CD4-positive, CD25-positive, alpha-beta regulatory T cell (primary cell): ENCODE measurements at places on chromosomes 12 and 14. TPM values are rescaled to one million over a fixed set of nuclear protein-coding genes. Genes with fewer than 3 reads are reported as not detected.
A peak's percentile ranks its signal among the peaks of the same experiment; 100 is the strongest.

GRCh38 chr12:47164724-47165439, 85.1 kb upstream of the AMIGO2 start:
- H3K36me3 ChIP-seq: peaks cover 23% of the 10 kb centered on the region
- no peak for DNase-seq
- no peak overlapping the region for H3K4me3 ChIP-seq
- no peaks in the 10 kb centered on the region for H3K4me1 ChIP-seq

GRCh38 chr14:97456958-97457357, 659.8 kb downstream of the VRK1 start:
- peak overlapping the region; percentile 14 for H3K27ac ChIP-seq
- DNase-seq: no peak
- H3K4me1 ChIP-seq: peaks cover 41% of the 10 kb centered on the region
- peaks cover 10% of the 10 kb centered on the region for H3K36me3 ChIP-seq
- no peaks in the 10 kb centered on the region for H3K27me3 ChIP-seq
- peak overlapping the region; percentile 33 for H3K4me3 ChIP-seq

DNA sequence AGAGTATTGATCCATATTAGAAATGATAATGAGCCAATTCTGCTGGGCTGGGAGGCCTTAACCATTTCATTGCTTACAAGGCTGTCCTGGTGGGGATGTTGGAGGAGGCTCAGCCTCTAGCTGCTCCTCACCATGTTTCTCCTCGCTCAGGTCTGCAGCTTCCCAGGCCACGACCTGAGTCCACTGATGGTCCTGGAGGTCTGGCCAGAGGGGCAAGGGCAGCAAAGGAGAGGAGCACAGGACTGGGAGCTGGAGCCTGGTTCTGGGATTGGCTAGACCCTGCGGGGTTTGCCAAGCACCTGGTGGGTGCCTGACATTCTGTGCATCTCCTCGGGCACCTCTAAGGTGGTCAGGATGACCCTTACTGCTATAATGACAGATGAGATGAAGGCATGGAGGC, 92.6 kb downstream of the KIF26A start:
- no peaks in the 10 kb centered on the region for H3K36me3 ChIP-seq
- no peaks in the 10 kb centered on the region for H3K27me3 ChIP-seq
- peaks cover 6% of the 10 kb centered on the region for H3K4me1 ChIP-seq

DNA sequence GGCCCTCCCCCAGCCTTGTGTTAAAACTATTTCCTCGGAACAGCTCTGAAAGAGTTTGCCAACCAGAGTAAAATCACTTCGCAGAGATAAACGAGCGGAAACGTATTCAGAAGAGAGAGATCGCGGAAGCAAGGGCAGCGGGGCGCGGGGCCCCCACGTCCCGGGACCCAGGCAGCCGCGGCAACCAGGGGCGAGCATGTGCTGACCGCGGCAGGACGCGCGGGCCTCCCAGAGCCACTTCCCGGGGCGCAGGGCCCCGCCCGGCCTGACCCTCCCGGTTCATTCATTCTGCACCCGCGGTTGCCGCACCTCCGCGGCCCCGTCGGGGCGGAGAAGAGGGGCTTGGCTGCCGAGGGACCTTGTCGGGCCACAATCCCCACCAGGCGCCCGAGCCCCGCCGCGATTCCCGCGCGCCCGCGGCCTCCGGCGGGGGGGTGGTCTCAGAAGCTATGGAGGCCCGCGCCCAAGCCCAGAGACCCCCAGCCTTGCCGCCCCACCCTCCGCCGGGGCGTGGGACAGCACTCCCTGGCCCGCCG, 598 bp downstream of the UBE2N start:
- H3K27ac ChIP-seq: peak overlapping the region; percentile 95
- peak overlapping the region; percentile 85 for H3K4me3 ChIP-seq
- H3K36me3 ChIP-seq: no peaks in the 10 kb centered on the region
- DNase-seq: peak; percentile 58
- no peaks in the 10 kb centered on the region for H3K27me3 ChIP-seq

- DNase-seq: no peak
- no peak overlapping the region for H3K4me3 ChIP-seq
- H3K27me3 ChIP-seq: peaks cover 2% of the 10 kb centered on the region
- no peaks in the 10 kb centered on the region for H3K4me1 ChIP-seq
- no peaks in the 10 kb centered on the region for H3K36me3 ChIP-seq
Observed at GRCh38 chr12:62847709-62848108, 87.2 kb downstream of the PPM1H start.

DNA sequence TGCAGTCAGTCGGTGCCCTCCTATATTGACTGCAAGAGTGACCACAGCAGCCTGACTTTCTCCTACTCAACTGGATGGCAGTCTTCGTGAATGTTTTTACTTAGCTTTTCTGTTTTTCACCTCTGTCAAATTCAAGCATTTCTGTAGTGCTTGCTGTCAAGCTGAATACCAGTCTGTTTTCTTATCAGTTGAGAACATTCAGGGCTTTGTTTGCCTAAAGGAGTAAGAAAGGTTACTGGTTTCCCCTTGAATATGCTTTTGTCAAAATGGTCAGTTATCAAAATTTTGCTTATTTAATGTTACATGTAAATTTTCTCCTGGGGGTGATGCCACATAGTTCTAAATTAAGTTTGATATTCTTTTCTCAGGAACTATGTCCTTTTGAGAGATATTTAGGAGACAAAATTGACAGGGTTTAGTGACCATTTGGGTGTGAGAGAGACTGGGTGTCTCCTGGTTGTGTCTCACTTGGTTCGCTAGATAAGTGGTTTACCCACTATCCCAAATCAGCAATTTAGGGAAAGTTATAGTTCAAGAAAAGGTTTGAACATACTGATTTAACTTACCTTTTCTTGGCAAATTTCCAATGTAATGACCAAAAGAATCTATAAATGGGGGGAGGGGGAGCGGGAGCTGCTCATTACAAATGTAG, 366.3 kb downstream of the TMTC2 start:
- H3K36me3 ChIP-seq: no peaks in the 10 kb centered on the region
- no peak overlapping the region for H3K27ac ChIP-seq
- no peaks in the 10 kb centered on the region for H3K4me1 ChIP-seq
- no peak for DNase-seq

GRCh38 chr12:121713257-121713777, 765 bp downstream of the TMEM120B start:
- peaks cover 21% of the 10 kb centered on the region for H3K4me1 ChIP-seq
- H3K27ac ChIP-seq: no peak overlapping the region
- DNase-seq: no peak
- H3K36me3 ChIP-seq: no peaks in the 10 kb centered on the region

GRCh38 chr12:6212086-6212485, 11.9 kb downstream of the CD9 start:
- H3K27ac ChIP-seq: no peak overlapping the region
- no peaks in the 10 kb centered on the region for H3K36me3 ChIP-seq
- H3K4me1 ChIP-seq: no peaks in the 10 kb centered on the region
- no peaks in the 10 kb centered on the region for H3K27me3 ChIP-seq
- no peak for DNase-seq

DNA sequence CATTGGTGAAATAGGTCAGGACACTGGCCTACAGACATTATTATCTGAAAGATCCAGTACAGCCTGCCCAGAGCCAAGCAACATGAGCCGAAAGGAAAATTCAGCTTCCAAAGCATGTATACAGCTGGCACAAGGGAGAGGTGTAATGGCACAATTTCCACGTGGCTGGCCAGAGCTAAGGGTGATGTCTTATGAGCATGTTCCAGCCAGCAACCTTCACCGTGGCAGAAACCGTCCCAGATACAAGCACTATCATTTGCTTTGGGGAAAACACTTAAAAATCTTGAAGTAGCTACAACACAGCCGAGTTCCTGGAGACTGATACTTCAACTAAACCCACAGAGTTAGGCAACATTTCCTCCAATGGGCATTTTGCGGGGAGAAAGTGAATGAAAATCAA, 44.5 kb downstream of the CORO1C start:
- H3K27ac ChIP-seq: no peak overlapping the region
- H3K4me1 ChIP-seq: peaks cover 37% of the 10 kb centered on the region

- no peak for DNase-seq
- no peak overlapping the region for H3K27ac ChIP-seq
- H3K27me3 ChIP-seq: no peaks in the 10 kb centered on the region
- H3K4me1 ChIP-seq: no peaks in the 10 kb centered on the region
- H3K4me3 ChIP-seq: no peak overlapping the region
- H3K36me3 ChIP-seq: no peaks in the 10 kb centered on the region
Observed at GRCh38 chr14:40623643-40624042, 983.0 kb upstream of the LRFN5 start.

DNA sequence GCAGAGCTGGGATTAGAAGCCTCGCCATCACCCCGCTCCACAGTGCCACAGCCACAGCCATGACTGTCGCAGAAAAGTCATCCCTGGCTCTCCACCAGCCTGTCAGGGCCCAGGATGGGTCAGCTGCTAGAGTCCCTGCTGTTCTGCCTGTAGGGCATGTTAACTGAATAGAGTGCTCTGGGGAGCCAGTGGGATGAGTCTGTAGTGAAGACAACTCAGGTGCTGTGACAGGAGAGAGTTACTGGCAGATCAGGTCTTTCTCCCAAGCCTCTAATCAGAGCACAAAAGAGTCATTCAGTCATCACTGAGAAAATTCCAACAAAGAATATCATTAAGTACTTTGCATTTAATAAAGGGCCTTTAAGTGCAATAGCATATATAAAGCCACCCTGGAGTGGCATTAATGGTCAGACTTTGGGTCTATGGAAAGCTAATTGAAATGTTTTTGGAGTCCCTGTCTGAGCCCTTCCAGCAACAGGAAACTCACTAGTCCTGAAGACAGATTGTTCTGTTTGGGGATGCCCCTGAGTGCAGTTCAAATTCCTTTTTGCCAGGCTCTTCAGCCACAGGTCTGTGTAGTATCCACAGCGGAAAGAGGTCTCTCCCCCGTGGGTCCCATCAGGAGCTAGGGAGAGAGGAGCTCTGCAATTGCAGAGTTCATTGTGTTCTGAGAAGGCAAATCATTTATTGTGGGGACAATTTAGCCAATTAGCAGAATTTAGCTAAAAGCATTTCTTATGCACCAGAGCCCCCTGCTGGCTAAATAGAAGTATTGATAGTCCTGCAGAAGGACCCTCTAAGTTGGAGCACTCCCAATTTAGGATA, 45.2 kb upstream of the C14orf132 start:
- no peak overlapping the region for H3K4me3 ChIP-seq
- H3K36me3 ChIP-seq: no peaks in the 10 kb centered on the region
- no peak overlapping the region for H3K27ac ChIP-seq
- H3K4me1 ChIP-seq: no peaks in the 10 kb centered on the region
- DNase-seq: peak; percentile 48
- peaks cover 7% of the 10 kb centered on the region for H3K27me3 ChIP-seq

- DNase-seq: no peak
- no peak overlapping the region for H3K4me3 ChIP-seq
- H3K27me3 ChIP-seq: no peaks in the 10 kb centered on the region
- peaks cover 3% of the 10 kb centered on the region for H3K4me1 ChIP-seq
Observed at GRCh38 chr14:97688631-97689336, 891.6 kb downstream of the VRK1 start.

GRCh38 chr12:108694812-108695278, 36.5 kb downstream of the CORO1C start:
- H3K27me3 ChIP-seq: no peaks in the 10 kb centered on the region
- no peaks in the 10 kb centered on the region for H3K36me3 ChIP-seq
- H3K27ac ChIP-seq: no peak overlapping the region
- H3K4me3 ChIP-seq: no peak overlapping the region
- no peak for DNase-seq

DNA sequence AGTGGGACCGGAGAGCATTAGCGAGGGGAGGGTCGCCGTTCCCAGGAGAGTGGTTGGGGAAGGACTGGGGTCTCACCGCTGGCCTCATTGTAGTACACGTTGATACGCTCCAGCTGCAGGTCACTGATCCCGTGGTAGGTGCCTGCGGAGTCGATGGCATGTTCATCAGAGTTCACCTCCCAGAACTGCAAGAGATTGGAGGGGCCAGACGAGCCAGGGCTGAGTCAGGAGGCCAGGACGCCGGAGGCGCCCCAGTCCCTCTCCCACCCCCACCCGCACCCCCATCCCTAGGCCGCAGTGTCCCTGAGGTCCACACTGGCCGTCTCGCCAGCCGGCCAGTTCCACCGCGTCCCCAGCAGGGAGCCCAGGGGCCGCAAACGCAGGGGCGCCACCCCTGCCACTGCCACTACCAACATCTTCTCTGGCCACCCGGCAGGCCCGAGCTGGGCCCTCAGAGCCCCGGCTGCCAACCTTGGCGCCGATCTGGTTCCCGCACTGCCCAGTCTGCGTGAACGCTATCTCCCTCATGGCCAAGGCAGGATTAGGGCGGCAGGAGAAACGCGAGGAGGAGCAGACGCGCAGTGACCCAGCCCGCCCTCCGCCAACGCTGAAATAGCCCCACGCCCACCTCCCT, 144.2 kb downstream of the ALG10 start:
- no peaks in the 10 kb centered on the region for H3K36me3 ChIP-seq
- DNase-seq: no peak
- H3K4me3 ChIP-seq: no peak overlapping the region
- no peaks in the 10 kb centered on the region for H3K27me3 ChIP-seq
- H3K27ac ChIP-seq: no peak overlapping the region

- peak; percentile 27 for DNase-seq
- H3K4me3 ChIP-seq: no peak overlapping the region
- H3K4me1 ChIP-seq: no peaks in the 10 kb centered on the region
- H3K36me3 ChIP-seq: no peaks in the 10 kb centered on the region
- H3K27me3 ChIP-seq: no peaks in the 10 kb centered on the region
Observed at GRCh38 chr14:22218728-22219127, 370.3 kb downstream of the DAD1 start.

DNA sequence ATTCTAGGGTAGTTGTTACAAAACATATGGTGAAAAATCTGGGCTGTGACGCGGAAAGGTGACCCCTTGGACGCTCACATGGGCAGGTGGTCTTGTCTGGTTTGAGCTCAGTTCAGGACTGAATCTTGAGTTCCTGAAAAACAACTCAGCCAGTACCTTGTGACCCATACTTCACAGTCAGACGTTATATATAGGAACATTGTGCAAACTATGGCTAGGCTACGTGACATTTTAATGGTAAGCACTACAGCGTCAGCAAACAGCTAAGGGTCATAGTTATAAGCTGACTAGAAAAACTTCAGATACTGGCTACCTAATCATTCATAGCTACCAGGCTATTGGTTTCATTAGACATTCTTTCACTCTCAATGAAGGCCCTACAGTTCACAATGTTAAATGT, 14.8 kb upstream of the EDDM3A start:
- H3K4me3 ChIP-seq: no peak overlapping the region
- H3K36me3 ChIP-seq: no peaks in the 10 kb centered on the region
- H3K4me1 ChIP-seq: no peaks in the 10 kb centered on the region
- no peak for DNase-seq

- no peak for DNase-seq
- no peaks in the 10 kb centered on the region for H3K27me3 ChIP-seq
- no peak overlapping the region for H3K27ac ChIP-seq
- H3K36me3 ChIP-seq: no peaks in the 10 kb centered on the region
Observed at GRCh38 chr14:78664841-78665240, 494.7 kb downstream of the NRXN3 start.

DNA sequence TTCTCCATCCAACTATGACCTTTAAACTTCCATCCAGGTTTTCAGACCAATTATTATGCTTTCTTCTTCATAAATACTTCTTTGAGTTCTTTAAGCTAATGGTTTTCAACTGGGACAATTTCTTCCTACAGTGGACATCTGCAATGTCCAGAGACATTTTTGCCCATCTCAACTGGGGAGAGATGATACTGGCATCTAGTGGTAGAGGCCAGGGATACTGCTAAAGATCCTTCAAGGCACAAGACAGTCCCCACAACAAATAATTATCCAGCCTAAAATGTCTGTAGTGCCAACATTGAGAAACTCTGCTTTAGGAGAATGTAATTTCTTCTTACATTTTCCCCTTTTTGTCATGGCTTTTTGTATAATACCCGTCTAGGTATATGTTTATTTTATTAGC, 10.6 kb downstream of the TRHDE start:
- DNase-seq: no peak
- no peaks in the 10 kb centered on the region for H3K36me3 ChIP-seq
- H3K27ac ChIP-seq: no peak overlapping the region

NTN4 gene
- not detected for total RNA-seq

CELA1 gene
- total RNA-seq: not detected

CACNA1C gene
- total RNA-seq: 0.07 TPM

NGB gene
- not detected for total RNA-seq

ALDH6A1 gene
- 8.5 TPM for total RNA-seq

SSPN gene
- not detected for total RNA-seq

ACVRL1 gene
- total RNA-seq: not detected

MUCL1 gene
- total RNA-seq: not detected
